SK-N-DZ (cell line): ENCODE measurements at places on chromosomes 1 and 21.

DNA sequence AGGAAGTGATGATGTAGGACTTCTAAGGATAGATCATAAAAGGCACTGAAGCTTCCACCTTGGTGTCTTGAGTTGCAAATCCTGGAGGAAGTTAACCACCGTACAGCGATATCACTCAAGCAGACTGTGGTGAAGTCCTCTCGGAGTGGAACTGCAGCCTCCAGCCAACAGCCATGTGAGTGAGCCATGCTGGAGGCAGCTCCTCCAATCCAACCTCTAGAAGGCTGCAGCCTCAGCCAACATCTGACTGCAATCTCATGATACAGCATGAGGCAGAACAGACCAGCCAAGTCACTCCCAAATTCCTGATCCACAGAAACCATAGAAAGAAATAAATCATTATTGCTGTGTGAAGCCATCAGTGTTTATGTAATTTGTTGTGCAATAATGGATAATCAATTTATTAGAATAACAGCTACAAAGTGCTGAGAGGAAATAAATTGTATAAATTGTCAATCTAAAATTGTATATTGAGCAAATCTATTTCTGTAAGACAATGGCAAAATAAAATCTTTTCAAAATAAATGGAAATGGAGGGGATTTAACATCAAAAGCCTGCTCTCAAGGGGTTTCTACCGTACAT is 65.0 kb downstream of the PRSS38 start:
- DNase-seq = no peak

DNA sequence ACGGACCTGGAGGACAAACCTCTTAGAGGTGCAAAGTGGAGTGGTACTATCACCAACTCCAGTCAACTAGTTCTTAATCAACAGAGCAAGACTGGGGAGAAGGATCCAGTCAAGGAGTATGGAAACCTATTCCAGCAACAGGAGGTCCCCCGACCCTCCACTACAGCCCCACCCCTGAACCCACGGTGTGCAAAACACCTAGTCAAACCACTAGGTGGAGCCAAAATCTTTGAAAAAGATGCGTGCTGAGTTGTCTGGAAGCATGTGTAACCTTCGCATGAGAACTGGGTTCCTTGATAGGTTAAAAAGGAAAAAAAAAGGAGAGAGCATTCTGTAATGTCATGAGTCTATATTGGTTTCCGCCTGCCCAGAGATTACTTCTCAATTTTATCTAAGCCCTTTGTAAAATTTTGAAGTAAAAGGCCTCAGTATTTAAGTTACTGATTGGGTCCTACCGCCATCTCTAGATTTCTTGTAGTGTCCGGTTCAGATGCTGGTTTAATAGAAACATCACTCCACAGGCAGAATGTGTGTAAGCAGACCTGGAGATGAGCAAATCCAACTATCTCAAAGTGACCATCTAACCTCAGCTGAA is 81.9 kb upstream of the HAO2 start:
- DNase-seq = peak; percentile 29

- DNase-seq = no peak
Measured at GRCh38 chr1:159868766-159869165, 6.3 kb upstream of the VSIG8 start.

GRCh38 chr1:65704318-65704717 is 88.4 kb upstream of the PDE4B start:
- no peak for DNase-seq

DNA sequence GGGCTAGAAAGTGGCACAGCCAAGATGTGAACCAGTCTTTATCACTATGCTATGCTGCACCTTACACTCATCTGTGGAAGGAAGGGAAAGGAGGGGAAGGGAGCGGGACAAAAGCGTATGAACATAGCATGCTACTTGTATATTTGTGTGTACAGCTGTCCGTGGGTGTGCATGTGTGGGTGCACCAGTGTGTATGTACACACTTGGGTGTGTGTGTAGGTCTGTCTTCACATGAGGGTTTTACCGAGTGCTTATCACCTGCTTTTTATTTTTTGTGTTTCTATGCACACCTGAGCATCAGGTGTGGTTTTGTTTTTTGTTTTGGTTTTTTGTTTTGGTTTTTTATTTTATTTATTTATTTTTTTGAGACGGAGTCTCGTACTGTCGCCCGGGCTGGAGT is 255.7 kb downstream of the RRAGC start:
- DNase-seq = no peak

DNA sequence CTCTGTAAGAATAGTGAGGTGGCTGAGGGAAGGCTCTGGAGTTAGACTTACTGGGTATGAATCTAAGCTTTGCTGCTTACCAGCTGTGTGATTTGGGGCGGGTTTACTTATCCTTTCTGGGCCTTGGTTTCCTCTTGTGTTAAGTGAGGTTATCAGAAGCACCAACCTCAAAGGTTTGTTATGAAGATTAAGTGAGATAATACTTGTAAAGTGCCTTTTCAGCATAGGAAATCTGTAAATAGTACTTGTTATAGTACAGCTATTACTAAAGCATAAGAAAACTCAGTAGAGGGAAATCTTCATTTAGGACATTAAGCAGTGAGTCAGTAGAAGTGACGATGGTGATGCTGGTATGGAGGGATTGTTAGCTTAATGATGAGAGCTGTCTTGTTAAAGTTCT is 12.1 kb downstream of the HHAT start:
- DNase-seq = no peak

- no peak for DNase-seq
Measured at GRCh38 chr1:200380589-200381021, 29.2 kb downstream of the ZNF281 start.

DNA sequence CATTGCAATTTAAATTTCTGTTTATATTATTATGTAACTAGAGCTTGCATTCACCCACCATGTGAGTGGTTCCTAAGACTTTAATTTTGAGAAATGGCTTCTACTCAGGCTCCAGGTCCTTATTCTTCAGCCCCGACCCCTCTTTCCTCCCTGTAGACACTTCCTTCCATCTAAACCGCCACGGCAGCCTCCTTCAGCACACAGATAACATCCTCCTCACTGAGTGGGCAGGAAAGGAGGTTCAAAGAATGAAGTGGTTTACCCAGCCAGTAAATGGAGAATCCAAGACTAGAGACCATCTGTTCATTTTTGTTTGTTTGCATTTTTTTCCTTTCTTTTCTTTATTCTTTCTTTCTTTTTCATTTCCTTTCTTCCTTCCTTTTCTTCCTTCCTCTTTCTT is 37.1 kb upstream of the SOD1 start:
- no peak for DNase-seq

- peak; percentile 84 for DNase-seq
Measured at GRCh38 chr1:32984455-32985171, 20.0 kb upstream of the RNF19B start.

GRCh38 chr1:109894823-109895719 is 15.6 kb upstream of the CSF1 start:
- DNase-seq = no peak

DNA sequence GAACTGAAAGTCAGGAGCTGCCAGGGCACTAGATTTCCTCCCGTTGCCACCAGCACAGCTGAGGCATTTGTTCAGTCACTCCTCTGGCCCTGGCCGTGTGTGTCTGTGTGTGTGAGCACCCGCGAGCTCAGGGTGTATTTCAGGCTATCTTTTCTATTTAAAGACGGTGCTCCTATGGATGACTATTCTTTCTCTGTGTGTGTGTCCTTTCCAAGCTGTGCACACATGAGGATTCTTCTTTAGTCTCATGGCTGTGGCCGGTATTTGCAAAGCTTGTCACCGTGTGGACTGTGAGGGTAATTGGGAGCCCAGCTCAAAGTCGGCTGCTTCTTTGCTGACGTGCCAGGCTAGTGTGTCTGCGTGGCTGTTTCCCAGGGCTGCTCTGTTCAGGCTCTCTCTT is 3.0 kb upstream of the KCND3 start:
- DNase-seq = no peak

DNA sequence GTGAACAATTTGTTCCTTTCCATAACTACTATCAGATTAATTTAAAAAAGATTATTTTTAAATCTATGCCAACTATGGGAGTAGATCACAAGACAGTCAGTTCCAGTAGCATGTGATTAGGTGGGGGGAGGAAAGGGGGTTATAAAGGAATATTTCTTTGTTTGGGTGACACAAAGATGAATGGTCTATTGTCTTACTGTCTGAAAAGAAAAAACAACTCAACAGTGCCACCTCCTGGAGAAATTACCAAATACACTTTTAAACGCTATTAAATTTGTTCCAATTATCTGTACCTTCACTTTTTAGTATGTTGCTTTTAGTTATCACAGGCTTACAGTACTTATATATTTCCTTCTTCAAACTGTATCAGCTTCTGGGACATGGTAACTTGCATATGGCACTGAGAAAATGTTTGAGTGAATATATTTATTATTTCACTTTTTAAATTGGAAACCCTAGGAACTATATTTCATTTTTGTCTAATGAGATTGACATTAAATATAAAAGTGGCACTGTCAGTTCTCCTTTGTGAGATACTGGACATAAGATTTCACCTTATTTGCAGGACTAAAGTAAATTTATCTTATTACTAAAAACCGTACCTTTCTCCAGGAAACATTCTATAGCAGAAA is 1.7 kb upstream of the SORT1 start:
- DNase-seq = peak; percentile 75

GRCh38 chr1:53811414-53811851 is 26.7 kb downstream of the NDC1 start:
- DNase-seq = peak; percentile 4

DNA sequence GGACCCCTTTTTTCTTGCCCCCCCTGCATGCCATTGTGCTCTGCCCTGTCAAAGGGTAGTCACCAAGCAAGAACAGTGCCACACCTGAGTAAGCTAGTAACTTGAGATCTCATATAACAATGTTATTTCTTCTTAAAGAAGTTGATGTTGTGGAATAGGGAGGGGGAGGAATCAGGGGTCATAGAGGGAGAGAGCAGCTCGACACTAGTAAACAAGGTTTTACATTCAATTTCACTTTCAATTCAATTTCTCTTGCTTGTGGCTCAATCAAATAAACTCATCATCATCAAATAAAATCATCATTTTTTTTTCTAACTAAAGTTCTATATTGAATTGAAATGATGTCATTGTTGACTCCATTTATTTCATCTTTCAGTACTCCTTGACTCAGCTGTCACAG is 106.4 kb downstream of the CRB1 start:
- no peak for DNase-seq

- DNase-seq = peak; percentile 64
Measured at GRCh38 chr1:110053552-110054428, 16.7 kb downstream of the ALX3 start.

GRCh38 chr1:93846992-93847810 is 31.8 kb downstream of the DNTTIP2 start:
- peak; percentile 91 for DNase-seq

DNA sequence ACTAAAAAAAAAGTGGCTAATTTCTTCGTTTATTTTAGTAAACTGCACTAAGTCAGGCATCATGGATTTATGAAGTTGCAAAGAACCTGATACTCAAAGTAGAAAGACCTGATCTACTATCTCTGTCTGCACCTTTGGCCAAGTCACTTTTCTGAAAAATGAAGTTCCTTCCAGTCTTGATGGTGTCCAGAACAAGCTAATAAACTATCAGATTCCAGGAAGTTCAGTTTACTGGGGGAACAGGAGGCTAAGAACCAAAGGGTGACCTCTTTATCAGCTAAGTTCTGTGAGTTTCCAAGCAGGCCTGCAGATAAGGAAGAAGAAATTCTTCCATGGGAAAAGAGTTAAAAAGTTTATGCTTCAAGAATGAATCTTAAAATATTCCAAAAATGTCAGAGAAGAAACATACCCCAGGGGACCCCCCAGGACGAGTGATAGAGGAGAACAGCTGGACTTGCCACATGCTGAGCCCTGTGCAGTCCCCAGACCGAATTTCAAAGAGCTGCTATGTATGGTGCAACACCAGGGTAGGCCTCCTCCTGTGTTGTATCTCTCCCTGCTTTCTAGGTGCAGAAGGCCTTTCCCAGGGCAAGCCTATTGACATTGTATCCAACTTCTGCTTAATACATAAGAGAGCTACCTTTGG is 72.8 kb upstream of the FGGY start:
- DNase-seq = no peak

- no peak for DNase-seq
Measured at GRCh38 chr1:169260478-169261151, 107.0 kb downstream of the NME7 start.
